Urinary bladder (tissue), 4 donors: ENCODE measurements at places on chromosomes 4 and X.

DNA sequence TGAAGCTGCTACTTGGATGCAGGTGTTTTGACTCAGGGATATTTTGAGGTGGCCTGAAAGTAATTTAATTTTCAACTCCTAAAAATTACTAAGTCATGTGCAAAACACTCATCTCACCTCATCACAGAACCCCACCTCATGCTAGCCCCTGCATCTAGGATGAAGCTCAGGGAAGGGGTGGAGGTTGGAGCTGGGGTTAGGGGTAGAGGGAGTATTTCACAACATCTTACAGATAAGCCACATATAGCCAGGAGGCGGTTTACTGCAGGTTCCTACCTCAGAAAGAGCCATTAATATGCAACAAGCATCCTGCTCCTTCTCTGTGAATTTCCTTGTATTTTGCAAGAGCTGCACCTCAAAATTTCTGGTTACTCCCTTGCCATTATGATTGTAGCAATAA lies 70.5 kb upstream of the TSPAN5 start:
- no peak for DNase-seq

GRCh38 chr4:2295900-2296442 lies 34.1 kb upstream of the MXD4 start:
- DNase-seq: no peak

- DNase-seq: no peak
These were observed 146.8 kb downstream of the PPP3CA start for GRCh38 chr4:101200561-101200960.

GRCh38 chrX:50953832-50954231 lies 43.3 kb downstream of the BMP15 start:
- no peak for DNase-seq

GRCh38 chr4:128633067-128633466 lies 176.4 kb upstream of the JADE1 start:
- no peak for DNase-seq

- no peak for DNase-seq
These were observed 287.3 kb downstream of the STK32B start for GRCh38 chr4:5338531-5338930.

DNA sequence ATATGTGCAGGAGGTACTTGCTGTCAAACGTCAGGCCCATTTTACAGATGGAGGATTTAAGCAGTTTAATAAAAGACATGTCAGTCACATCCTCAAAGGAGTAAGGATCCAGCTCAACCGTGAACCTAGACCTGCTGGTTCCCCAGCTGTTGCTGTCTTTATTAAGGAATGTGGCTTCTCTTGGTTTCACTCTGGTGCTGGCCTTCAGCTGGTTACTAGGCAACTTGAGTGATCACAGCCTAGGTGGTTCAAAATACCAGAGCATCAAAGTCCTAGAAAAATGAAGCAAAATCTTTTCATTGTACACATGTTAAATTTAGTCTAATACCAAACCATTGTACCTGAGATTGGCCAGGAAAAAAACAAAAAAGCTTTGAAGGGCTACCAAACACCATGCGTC lies 32.7 kb upstream of the GLRA2 start:
- no peak for DNase-seq

GRCh38 chrX:70052895-70053615 lies 3.3 kb upstream of the AWAT2 start:
- no peak for DNase-seq

GRCh38 chrX:69093960-69094871 lies 71.0 kb downstream of the PJA1 start:
- DNase-seq: no peak

GRCh38 chr4:116839826-116840225 lies 245.6 kb downstream of the TRAM1L1 start:
- DNase-seq: no peak

DNA sequence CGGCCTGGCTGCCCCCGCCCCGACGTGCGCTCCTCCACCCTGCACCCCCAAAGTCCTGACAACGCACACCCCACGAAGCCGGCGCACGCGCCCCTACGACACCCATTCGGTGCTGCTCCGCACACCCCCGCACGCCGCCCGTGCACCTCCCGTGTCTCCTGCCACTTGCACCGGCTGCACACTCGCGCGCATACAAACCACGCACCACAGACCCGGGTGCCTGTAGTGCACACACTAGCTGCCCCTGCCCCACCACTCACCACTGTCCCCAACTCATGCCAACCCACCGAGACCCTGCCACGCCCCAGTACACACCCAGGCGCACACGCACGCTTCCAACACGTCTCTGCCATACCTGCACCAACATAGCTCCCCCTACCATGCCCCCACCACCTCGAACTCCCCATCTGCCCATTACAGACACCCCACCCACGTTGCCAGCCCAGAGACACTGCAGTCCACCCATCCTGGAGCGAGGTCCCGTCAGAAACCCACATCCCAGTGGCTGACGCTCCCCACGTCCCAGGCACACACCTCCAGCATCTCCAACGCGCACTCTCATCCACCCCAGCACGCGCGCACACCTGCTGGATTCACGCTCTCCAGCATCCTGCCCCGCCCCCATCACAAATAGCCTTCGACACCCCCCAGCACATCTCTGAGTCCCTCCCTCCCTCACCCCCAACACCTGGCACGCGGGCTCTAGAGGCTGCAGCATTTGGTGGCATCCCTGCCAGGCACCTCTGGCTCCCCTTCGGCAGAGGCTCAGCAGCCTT lies 4.2 kb upstream of the DUSP9 start:
- DNase-seq: no peak

- no peak for DNase-seq
These were observed 19.0 kb downstream of the ATP8A1 start for GRCh38 chr4:42637867-42638266.

- DNase-seq: no peak
These were observed 534.2 kb downstream of the INPP4B start for GRCh38 chr4:142311916-142312315.

DNA sequence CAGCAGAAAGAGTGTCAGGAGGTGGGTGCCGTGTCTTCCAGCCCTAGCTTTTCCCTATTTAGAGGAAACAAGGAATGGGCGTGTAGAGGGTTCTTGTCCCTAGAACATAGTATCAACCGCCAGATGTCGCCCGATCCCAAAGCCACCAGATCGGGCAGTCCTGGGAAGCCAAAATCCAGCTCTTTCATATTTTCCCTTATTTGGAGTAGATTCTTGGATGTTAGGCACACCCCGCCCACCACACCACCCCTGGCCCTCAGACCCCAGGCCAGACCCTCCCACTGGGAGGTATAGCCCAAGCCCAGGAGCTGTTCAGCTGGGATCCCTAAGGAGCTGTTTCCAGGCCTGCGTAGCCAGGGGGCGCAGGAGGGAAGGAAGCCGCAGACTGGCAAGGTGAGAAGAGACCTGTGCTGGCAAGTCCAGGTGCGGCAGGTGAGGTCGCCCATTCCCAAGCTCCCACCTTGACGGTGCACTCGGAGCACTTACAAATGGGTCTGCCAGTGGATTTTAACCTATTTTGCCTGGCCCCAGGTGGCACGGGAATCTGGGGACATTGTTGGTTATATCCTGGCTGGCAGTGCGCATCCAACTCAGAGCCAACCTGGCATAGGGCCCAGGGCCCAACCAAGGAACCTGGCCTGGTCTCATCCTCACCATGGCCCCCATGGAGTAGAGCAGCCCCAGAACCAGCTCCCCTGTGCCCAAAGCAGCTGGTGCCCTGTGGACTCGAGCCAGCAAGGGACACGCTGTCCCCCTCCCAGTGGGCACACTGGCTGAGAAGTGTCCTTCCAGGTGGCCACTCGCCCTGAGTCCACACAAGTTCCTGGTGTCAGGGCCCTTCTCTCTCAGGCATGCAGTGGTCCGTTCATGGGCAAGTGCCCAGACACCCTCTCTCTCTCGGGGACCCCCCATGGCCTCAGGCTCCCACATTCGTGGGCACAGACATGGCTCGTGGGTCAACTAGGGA lies 811 bp downstream of the FLNA start:
- DNase-seq: no peak

GRCh38 chr4:158201322-158201721 lies 9.0 kb upstream of the TMEM144 start:
- DNase-seq: no peak

DNA sequence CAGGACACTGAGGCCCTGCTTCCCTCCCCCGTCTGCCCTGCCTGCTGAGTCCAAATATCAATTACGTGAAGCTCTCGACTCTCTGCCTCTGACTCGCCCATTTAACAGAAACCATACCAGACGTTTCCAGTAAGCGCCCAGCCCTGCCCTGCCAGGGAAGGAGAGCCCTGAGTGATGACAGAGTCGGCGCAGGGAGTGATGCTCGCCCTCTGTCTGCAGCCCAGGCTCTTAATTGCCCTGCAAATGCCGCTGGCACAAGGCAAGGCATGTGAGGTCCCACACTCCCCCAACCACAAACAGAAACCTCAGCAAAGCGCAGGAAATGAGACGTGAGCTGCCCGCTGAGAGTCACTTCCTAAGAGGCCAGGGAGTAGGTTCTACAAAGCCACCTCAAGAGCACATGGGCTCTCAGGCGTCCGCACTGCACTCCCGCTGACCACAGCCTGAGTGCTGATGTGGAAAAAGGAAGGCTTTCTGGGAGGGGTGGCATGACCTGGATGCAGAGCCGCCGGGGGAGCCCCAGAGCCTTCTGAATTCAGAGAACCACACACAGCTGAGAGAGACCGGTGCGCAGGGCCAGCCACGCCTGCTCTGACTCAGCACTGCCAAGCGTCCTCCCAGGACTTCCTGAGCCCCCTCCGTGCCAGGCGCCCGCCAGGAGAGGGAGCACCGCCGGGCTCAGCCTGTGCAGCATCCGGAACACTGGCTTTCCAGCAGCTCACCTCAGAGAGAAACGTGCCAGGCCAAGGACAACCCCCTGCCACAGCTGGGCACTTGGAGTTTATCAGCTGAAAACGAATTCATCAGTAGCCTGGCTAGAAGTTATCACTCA lies 5.3 kb downstream of the ZFYVE28 start:
- DNase-seq: no peak

GRCh38 chr4:184648054-184648312 lies 1.3 kb downstream of the CASP3 start:
- DNase-seq: no peak

- no peak for DNase-seq
These were observed 144.7 kb downstream of the QDPR start for GRCh38 chr4:17367201-17367600.

- no peak for DNase-seq
These were observed 773 bp downstream of the TLR3 start for GRCh38 chr4:186069729-186070128.

DNA sequence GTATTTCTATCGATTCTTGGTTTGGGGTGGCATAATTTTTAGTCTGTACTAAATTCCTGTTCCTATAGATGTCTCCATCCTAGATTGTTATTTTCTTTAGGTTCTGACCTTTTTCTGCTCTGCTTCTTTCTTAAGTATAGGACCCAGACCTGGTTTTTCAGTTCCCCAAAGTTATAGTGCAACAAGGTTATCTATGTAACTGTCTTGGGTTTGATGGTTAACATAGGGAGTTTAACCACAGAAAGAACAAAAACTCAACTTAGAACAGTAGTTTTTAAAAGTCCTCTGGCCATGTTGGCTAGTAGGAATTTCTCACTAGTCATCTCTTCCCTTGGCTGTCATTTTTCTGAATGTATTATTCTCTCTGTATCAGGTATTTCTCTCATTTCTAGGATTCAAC lies 38.8 kb upstream of the MAD2L1 start:
- DNase-seq: no peak

- no peak for DNase-seq
These were observed 188.0 kb upstream of the RPL34 start for GRCh38 chr4:108432418-108432817.

DNA sequence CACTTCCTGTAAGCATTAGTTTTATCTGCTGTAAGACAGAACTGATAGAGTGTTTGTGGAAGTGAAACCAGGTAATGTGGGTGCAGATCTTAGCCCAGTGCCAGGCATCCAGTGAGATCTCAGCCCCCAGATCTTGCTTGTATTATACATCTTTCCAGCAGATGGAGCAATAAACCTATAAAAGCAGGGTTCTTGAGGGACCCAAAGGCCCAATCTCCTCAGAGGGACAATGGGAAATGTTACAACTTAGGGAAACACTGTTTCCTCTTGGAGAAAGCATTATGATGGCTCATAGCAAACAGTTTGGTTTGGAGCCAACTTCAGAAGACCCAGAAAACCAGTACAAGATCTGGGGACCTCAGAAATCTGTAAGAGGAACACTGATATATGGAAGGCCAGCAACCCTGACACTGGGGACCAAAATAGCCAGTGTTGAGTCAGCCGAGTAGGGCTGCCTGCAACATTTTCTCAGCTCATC lies 206.3 kb downstream of the SLC7A11 start:
- DNase-seq: no peak

- DNase-seq: no peak
These were observed 93.1 kb upstream of the TEX13A start for GRCh38 chrX:105313596-105313995.

- no peak for DNase-seq
These were observed 23.9 kb downstream of the KLHL5 start for GRCh38 chr4:39085891-39086290.

- DNase-seq: no peak
These were observed 311.1 kb upstream of the SLC7A11 start for GRCh38 chr4:138553001-138553845.

GRCh38 chrX:3142259-3143042 lies 101.2 kb downstream of the ARSF start:
- DNase-seq: no peak

DNA sequence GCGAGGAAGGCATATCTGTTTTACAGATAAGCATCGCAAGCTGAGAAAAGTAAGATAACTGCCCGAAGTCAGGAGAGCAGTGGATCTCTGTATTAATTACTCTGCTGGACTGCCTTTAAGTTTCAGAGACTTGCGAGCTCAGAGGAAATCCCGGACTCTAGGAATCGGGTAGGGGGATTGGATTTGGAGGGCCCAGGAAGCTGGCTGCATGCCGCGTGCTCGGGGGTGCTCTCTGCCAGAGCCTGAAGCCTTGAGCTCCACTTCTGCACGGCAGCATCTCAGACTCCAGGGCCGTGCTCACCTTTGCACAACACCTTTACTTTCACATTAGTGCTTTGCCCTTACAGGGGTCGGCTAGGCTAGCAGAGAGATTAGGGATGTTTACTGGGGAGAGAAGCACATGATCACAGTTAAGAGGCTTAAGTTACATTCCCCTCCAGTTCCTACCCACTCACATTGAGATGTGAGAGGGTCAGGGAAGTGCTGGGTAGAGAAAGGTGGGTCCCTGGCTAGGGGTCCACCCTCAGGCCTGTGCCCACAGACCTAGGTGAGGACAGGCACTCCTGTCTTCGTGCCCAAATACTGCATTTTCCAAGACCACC lies 57.0 kb downstream of the TRIML1 start:
- no peak for DNase-seq

- no peak for DNase-seq
These were observed 6.2 kb downstream of the MGARP start for GRCh38 chr4:139273835-139274234.

DNA sequence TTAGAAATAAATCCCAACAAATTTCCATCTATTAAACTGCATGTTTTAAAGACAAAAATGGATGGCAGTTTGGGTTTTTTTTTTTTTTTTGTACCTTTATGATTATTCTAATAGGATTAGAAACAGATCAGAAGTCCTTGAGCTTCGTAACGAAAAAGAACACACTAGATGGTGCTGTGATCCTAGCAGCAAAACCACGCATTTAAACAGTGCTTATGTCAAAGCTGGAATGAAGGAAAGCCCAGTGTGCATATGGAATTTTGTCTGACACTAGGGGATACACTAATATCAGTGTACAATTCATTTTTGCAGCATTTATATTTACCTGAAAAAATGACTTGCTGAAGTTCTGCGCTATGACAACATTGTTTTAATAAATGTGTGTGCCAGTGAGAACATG lies 229.1 kb downstream of the VEGFC start:
- no peak for DNase-seq
